Activated T-cell treated with anti-CD3 and anti-CD28 coated beads for 48 hours (primary cell): ENCODE measurements at places on chromosomes 12 and 14.

DNA sequence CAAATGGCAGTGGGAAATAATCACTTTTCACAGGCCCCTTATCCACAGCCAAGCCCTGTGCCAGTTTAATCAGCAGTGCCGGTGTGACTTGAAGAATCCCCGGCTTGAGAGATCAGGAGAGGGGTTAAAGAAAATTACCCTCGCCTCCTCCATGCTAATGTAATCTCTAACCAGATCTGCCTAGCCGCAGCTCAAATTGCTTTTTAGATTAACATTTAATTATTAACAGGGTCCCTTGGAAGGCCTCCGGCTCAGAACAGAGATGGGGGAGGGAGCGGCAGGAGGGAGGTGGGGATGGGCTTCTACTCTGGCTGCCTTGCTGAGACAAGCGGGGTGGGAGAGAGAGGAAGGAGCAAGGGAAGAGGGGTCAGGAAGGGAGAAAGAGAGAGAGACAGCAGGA lies 24.0 kb downstream of the FAM222A start:
- no peak for DNase-seq

GRCh38 chr14:68146818-68147217 lies 327.2 kb downstream of the RAD51B start:
- DNase-seq, result no peak

GRCh38 chr14:68703093-68703492 lies 89.8 kb downstream of the ZFP36L1 start:
- no peak for DNase-seq

GRCh38 chr14:23344481-23344880 lies 8.2 kb downstream of the SLC22A17 start:
- DNase-seq, result no peak

GRCh38 chr12:64998371-64999147 lies 122.5 kb downstream of the WIF1 start:
- no peak for DNase-seq

DNA sequence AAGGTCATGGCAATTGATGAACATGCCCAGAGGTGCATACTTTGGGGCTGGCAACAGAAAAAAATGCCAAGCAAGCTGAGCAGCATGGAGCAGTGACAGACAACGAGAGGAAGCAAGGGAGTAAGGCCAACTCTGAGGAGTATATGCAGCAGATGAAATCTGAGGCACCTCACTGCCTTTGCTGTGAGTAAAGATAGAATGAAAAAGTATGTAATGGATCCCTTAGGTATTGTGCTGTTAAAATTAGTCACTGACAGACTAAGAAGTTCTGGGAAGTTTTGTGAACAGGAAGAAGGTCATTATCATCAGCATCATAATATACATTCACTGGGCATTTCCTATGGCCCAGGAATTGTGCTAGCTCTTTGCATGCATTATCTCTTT lies 269.9 kb downstream of the DUSP6 start:
- DNase-seq, result no peak

DNA sequence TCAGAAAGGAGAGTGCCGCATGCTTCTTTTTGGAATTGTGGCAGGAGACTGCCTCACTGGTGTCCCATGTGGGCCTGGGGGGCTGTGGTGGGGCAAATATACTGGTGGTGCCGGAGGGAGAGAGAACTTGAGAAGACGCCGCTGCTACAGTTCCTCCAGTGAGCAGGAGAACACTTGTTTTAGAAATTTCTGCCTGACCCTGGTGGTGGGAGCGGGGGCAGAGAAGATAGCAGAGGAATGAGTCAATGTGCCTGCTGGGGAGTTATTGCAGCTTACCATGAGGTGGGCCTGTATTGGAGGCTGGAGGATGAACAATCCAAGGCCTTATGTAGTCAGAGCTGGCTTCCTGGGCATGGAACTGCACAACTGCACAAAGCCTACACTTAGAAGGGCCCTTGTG lies 211.8 kb downstream of the SNAPC1 start:
- DNase-seq, result no peak

GRCh38 chr14:37172024-37172869 lies at the start of gene SLC25A21:
SLC25A21 (minus strand) TSS chr14:37172606.
- no peak for DNase-seq

GRCh38 chr14:39492267-39492666 lies 60.0 kb upstream of the FBXO33 start:
- no peak for DNase-seq

- no peak for DNase-seq
Measured at GRCh38 chr14:93606091-93606490, 175.4 kb downstream of the UNC79 start.

DNA sequence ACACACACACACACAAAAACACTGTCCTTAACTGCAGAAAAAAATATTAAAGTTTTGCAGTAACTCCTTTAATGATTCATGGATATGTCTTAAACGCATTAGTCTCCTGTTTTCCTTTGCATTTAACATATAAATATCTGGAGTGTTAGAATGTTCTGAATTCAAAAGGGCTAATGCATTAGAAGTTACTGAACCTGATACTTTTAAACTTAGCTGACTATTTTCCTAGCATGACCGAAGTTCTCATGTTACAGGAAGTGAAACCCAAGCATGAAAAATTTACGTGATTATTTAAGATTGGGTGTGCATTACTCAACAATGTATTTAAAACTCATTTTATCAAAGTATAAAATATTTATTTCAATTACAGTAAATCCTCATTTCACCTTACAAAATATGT lies 791.2 kb downstream of the FLRT2 start:
- no peak for DNase-seq

DNA sequence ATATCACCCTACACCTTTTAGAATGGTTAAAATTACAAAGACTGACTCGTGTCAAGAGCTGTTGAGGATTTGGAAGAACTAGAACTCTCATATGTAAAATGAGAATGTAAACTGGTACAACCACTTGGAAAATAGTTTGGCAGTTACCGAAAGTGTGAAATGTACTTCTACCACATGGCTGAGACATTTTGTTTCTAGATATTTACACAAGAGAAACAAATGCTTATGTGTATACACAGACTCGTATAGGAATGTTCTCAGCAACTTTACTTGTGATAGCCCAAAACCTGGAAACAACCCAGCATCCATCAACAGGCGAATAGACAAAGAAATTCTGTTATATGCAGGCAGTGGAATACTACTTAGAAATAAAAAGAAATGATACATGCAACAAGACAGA lies 103.0 kb downstream of the BRMS1L start:
- no peak for DNase-seq

DNA sequence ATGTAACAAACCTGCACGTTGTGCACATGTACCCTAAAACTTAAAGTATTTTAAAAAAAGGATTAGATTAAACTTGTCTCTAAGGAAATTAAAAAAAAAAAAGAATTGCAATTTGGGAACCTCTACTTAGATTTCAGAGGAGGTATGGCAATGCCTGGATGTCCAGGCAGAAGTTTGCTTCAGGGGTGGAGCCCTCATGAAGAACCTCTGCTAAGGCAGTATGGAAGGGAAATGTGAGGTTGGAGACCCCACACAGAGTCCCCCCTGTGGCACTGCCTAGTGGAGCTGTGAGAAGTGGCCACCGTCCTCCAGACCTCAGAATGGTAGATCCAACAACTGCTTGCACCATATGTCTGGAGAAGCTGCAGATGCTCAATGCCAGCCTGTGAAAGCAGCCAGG lies 279.6 kb upstream of the CCDC196 start:
- DNase-seq, result no peak

DNA sequence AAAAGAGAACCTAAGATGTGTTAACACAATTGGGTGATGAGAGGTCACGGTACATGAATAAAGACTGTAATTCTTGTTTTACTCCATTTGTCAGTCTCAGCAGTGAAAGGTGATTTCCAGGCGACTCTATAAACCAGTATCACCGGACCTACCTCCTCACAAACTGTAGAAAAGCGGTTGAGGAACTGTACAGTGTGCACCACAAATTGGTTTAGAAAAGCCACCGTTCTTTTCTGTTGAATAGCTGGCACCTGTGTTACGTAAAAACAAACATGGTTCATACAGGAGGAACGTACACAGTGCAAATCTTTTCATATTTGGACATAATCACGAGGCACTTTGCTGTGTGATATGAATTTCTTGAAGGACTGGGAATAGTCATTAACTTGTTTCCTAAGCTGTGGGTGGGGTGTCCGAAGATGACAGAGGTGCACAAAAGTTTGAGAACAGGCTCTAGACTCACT lies 663 bp downstream of the WASHC3 start:
- DNase-seq, result no peak

DNA sequence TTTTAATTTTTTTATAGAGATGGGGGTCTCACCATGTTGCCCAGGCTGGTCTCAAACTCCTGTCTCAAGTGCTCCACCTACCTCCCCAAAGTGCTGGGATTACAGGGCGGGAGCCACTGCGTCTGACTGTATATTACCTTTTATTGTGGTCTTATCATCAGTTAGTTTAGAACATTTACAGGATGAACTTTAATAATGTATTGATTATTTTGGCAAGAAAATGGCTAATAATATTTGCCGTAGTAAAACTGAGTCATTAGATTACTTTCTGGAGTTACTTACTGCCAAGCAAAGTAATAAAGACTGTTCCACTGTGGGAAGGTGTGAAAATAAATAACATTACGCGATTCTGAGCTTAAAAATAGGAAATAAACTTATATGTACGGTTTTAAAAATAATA lies 21.9 kb upstream of the KDM2B start:
- DNase-seq, result no peak

DNA sequence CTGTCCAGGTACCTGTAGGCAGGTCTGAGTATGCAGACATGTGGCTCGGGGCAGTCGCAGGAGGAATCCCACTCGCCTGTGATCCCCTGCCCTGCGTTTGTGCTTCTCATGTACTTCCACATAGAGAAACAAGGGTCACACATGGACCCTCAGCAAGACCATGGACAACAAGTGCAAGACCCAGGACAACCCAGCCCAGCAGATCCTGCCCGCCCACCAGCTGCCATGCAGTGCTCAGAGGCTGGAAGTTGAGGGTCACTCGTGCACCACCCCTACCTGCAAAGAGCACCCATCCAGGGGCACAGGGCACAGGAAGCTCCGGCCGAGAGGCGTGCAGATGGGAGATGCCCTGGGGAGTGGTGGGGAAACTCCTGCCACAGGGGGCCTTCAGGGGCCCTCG lies 67.5 kb upstream of the C14orf180 start:
- no peak for DNase-seq

GRCh38 chr12:59182658-59183455 lies 262.6 kb upstream of the LRIG3 start:
- no peak for DNase-seq

GRCh38 chr12:69046920-69047319 lies 113.9 kb upstream of the CPM start:
- DNase-seq, result no peak

DNA sequence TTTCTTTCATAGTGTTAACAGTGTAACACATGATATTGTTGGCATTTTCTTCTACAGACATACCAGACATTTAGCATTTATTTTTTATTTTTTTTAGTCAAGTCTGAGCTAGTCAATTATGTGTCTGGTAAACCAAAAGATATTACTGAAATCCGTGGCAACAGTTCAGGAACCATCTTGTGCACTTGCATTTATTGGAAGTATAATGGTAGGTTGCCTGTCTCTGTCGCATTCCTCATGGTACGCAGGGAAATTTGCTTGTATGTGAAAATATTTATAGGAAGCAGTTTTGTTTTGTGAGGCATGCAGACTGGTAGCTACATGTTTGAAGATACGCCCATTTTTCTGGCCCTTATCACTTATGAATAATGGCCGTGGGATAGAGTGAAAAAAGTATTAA lies 186.1 kb upstream of the SLC38A2 start:
- no peak for DNase-seq

GRCh38 chr14:52012635-52013034 lies 23.3 kb downstream of the RTRAF start:
- DNase-seq, result no peak

GRCh38 chr14:102590667-102591099 lies 1.8 kb upstream of the RCOR1 start:
- no peak for DNase-seq

GRCh38 chr12:122870163-122870842 lies 25.6 kb downstream of the VPS37B start:
- no peak for DNase-seq

GRCh38 chr12:82904219-82904790 lies 217.6 kb downstream of the TMTC2 start:
- no peak for DNase-seq

GRCh38 chr12:57459750-57460467 lies at the start of gene GLI1:
GLI1 (plus strand) TSS chr12:57459785; CDS start chr12:57463692, 3,907 bp downstream.
- no peak for DNase-seq

- no peak for DNase-seq
Measured at GRCh38 chr12:113798552-113798951, 167.6 kb downstream of the RBM19 start.

- peak; percentile 25 for DNase-seq
Measured at GRCh38 chr14:65824285-65824977, 411.9 kb downstream of the FUT8 start.

DNA sequence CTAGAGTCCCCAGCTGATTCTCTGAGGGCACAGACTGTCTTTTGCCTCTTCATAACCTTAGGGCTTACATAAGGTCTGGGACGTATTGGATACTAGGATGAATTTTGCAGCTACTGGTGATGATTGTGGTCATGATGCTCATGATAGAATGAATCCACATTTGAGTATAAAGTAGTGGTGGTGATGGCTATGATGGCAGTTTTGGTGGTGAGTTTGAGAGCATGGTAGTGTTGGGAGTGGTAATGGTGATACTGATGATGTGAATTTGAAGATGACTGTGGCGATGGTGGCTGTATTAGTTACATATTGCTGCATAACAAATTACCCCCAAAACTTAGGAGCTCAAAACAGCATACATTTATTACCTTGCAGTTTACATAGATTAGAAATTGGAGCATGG lies 14.1 kb upstream of the ASIC1 start:
- DNase-seq, result no peak

DNA sequence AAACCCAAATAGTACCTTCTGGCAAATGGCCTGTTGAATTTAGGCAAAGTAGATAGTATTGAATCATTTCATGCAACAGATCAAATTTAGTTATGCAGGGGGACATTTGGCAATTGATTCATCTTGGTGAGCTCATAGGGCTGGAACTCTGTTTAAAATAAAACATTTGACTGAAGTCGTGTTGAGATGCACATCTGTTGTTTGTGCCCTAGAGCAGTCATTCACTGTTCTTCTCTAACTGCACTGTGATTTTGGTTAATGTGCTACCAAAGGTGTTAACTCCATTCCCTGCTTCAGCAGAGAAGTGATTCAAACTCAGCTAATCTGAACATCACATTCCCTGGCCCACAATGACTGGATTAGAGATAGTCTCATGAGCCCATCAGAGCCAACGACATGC lies 44.0 kb upstream of the CSRP2 start:
- DNase-seq, result no peak
